Smooth muscle cell of the pulmonary artery (primary cell): ENCODE measurements at places on chromosomes 16 and 17. TPM values are rescaled to one million over a fixed set of nuclear protein-coding genes. Genes with fewer than 3 reads are reported as not detected.

G6PC1 gene
- total RNA-seq: not detected in 2 replicates

ACADVL gene
- 253 and 331 TPM in 2 replicates for total RNA-seq

PTX4 gene
- 0.20 TPM in 1 of 2 replicates, not detected in the other for total RNA-seq

CHST5 gene
- 0.03 TPM in 1 of 2 replicates, not detected in the other for total RNA-seq

HSD11B2 gene
- 0.20 TPM in 1 of 2 replicates, not detected in the other for total RNA-seq

C16orf92 gene
- not detected in 2 replicates for total RNA-seq

PDILT gene
- total RNA-seq: not detected in 2 replicates

FOXF1 gene
- 0.46 and 6.1 TPM in 2 replicates for total RNA-seq

APPBP2 gene
- total RNA-seq: 36.0 and 42.9 TPM in 2 replicates
